ENCODE measurements at places on chromosomes 6 and 20.

DNA sequence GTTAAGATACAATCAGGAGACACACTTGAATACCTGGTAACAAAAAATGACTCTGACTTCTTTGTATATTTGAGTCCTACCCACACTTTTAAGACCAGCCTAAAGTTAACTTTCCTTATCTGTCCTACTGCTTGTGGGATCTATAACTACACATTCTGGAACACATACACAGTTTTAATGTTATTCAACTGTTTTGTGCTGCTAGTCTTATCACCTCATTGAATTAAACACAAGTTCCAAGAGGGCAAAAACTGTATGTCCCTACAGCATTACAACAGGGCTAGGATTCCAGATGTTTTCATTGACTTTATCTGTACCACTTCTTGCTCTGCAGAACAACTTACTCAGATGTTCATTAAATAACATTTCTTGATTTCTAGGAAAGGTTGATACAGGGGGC is 2.8 kb downstream of the HMGN3 start:
- no peak for DNase-seq

- no peak for DNase-seq
Measured at GRCh38 chr6:162907876-162908481, 180.2 kb downstream of the PACRG start.

- no peak for DNase-seq
Measured at GRCh38 chr6:160360955-160361354, 12.8 kb downstream of the SLC22A3 start.

DNA sequence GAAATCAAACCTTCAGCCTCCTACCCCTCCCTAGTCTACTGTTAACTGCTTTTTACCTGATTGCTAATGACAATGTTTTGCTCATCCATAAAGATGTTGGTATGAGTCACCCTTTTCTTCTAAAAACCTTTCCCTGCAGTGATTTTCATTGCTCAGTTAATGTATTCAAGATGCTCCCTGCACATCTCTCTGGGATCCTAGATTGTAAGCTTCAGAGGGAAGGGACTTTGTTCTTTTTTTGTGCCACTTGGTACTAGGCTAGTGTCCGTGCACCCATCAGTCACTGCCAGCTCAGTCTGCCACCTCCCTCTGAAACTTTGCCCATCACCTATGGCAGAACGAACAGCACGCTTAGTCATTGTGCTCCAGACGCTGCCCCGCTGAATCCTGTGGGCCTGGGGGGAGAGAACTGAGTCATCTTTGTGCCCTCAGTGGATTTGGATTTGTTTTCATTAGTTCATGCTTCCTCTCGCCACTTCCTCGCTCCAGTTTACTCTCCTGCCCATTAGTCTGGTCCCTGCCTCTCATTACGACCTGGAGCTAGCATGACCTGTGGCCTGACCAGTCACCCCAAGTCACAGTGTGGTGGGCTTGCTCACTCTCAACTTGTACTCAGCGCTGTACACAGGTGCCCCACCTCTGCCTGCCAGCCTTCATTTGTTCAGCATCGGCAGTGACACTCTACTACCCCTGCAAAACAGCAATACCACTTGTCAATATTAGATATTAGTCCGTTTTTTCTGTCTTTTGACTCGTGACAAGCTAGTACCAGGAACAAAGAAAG is 78.0 kb upstream of the TMEM181 start:
- DNase-seq = no peak

Data from stimulated activated CD4-positive, alpha-beta T cell treated with anti-CD3 and anti-CD28 coated beads, Interleukin-4, amount 100 ng/mL, for 1 hour (primary cell).